ENCODE measurements at places on chromosomes 12 and 14.

DNA sequence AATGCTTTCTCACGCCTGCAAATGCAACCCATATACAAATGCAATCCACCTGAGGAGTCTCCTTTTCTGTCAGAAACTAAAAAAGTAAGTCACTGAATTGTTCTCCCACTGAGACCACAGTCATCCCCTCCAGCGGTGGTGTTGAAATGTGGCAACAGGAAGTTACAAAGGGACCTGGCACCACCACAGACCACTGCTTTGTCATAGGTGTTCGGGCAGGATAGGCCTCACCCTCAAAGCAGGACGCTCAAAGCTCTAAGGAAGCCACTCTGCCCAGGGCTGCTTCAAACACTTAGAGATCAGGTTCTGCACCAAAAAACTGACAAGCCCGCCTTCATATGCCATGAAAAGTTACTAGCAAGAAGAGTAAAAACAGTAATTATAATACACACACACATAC, 11.3 kb downstream of the PHLDA1 start:
- peak; percentile 78 for DNase-seq

GRCh38 chr14:68780358-68781160, 12.3 kb downstream of the ZFP36L1 start:
- DNase-seq: peak; percentile 52

- DNase-seq: no peak
Measured at GRCh38 chr14:97298736-97299135, 501.6 kb downstream of the VRK1 start.

- DNase-seq: no peak
Measured at GRCh38 chr12:29533815-29534489, 36.5 kb upstream of the OVCH1 start.

GRCh38 chr14:70192915-70193314, 4.2 kb upstream of the SLC8A3 start:
- no peak for DNase-seq

GRCh38 chr12:118357257-118358007, 15.3 kb downstream of the TAOK3 start:
- peak; percentile 59 for DNase-seq

GRCh38 chr14:74737753-74738325, 24.9 kb downstream of the FCF1 start:
- no peak for DNase-seq

DNA sequence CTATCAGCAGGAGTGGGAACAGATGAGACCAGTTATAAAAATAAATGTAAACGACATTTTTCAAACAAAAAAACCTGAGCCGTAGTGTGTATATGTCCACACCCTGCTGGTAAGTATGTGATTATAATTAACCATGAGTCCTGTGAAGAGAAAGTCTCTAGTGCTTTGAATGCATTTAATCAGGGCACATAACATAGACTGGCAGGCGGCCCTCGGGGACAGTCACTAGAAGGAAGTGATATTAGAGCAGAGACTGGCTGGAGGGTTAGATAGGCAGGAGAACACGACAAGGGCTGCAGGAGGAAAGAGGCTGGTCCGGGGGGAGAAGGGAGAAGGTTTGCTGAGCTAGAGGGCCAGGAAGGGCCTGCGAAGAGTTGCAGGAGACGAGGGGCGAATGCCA, 23.8 kb upstream of the ELK3 start:
- no peak for DNase-seq
